GOT3 (cell line): ENCODE measurements at places on chromosomes 4 and X.

GRCh38 chr4:84051639-84052038 lies 447.5 kb downstream of the NKX6-1 start:
- no peak for DNase-seq

DNA sequence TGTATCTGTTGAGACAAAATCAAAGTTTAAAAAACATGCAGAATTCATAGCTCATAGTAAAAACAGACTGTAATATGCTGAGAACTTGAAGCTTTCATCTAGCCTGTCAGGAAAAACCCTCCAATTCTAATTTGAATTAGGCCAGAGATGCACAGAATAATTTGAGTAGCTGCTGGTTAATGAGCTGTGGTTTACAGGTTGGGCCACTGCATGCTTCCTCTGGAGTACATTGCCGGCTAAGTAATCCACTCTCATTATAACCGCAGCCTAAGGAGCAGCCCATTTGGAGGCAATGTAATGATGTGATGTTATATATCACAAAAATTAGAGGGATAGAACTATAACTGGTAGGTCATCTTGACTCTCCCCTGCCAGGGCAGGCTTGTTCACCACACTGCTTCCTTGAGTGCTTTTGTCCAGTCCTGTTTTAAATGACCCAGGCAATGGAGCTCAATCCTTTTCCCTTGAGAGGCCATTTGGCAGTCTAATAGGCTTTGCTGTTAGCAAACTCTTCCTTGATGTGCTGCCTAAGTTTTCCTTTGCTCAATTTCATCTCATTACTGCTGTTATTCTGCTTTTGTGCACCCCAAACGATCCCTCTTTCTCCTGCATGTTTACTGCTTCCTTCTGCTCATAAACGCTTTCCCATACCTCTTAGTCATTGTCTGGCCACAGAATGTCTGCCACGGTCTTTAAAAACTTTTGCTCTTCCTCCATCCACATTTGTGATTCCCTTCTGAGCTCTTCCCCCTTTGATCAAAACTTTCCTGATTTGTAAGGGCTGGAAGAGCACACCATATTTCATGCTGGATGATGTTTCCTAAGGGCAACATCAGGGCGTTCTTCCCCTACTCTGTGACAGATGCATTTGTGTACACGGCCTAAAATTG lies 230.9 kb downstream of the C4orf33 start:
- no peak for DNase-seq

- DNase-seq: no peak
Observed at GRCh38 chr4:100190643-100191600, 654 bp upstream of the DDIT4L start.

DNA sequence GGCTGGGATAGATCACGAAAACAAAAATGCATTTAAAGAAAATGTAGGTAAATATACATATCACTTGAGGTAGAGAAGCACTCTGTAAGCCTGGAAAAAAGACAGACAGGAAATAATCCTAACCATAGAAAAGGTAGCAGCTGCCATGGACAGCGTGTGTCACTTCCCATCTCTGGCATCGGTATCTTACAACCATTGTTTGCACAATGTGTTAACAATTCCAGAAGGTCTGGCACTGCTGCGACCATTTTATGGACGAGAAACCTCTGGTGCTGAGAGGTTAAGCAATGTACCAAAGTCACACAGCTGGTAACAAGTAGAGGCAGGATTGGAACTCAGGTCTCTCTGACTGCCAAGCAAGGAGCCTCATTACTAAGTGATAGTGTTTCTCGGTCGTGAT lies 1.7 kb upstream of the MTNR1A start:
- DNase-seq: no peak

GRCh38 chr4:2096073-2096609 lies 37.0 kb downstream of the NAT8L start:
- no peak for DNase-seq

- DNase-seq: no peak
Observed at GRCh38 chr4:144461906-144462305, 184.1 kb upstream of the HHIP start.

GRCh38 chrX:67692246-67692645 lies 148.4 kb downstream of the AR start:
- DNase-seq: no peak

DNA sequence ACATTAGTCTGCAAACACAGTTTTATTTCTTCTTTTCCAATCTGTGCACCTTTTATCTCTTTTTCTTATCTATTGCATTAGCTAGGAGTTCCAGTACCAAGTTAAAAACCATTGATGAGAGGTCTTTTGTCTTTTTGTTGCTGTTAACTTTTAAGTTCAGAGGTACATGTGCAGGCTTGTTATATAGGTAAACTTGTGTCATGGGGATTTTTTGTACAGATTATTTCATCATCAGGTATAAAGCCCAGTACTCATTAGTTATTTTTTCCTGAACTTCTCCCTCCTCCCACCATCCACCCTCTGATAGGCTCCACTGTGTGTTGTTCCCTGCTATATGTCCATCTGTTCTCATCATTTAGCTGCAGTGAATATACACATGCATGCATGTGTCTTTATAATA lies 349.9 kb downstream of the PDHA2 start:
- no peak for DNase-seq

DNA sequence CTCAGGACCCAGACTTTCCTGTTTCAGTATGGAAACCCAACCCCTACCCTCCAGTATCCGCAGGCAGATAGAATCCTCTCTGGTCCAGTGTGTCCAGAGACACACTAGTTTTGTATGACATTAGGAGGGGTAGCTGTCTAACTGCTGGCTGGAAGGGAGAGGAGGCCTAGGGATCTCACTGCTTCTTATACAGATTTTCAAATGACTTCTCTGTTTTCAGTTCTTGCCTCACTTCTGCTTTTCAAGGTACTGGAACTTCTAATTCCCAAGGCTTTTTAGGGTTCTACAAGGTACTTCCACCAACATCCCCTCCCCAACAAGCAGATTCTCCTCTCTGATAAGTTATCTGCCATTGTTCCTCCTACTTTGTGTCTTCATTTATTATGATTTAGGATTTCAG lies 6.1 kb downstream of the SGCB start:
- DNase-seq: no peak

GRCh38 chrX:24229400-24229879 lies 79.9 kb downstream of the ZFX start:
- no peak for DNase-seq

- no peak for DNase-seq
Observed at GRCh38 chr4:13386405-13387107, 97.6 kb downstream of the RAB28 start.

GRCh38 chr4:141350122-141350905 lies 129.6 kb downstream of the ZNF330 start:
- no peak for DNase-seq

GRCh38 chrX:69951753-69952152 lies 98.0 kb downstream of the AWAT2 start:
- DNase-seq: no peak

DNA sequence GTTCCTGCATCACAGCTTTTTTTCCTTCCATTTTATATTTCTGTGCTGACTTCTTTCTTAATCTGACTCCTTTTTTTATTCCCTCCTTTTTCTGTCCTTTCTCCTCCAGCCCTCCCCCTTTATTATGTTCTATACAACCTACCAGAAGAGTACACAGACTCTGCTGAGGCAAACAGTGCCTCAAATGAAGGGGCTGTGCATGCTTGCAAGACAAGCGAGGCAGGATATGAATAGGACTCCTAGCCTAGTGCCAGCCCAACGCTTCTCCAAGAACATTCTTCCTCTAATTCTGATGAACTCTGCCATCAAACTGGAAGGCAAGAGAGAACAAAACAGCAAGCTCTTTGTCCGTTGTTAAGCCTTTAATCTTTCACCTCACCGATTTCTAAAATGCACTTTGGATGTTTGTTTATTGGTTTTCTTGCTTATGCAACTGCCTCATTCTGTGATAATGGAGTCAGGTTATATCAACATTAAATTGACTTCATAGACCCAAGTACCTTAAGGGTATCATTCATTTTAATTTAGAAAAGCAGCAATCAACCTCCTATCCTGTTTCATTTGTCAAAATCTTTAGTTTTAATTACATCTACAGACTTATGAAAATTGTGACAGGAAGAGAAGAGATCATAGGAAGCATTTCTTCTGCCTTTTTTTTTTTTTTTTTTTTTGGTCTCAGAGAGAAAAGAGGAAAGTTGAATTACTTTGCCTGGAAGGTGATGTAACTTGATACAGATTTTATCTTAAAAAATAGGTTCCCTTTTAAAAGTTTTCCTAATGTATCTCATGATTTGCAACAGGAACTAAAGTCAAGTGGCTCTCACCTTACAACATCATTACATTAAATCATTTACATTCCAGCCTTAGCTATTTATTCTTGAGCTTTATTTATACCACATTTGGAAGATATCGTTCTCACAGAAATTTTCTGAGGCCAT lies 284.7 kb upstream of the FTHL17 start:
- no peak for DNase-seq

- no peak for DNase-seq
Observed at GRCh38 chr4:79253924-79254323, 71.9 kb downstream of the NAA11 start.

- no peak for DNase-seq
Observed at GRCh38 chr4:168524897-168525296, 28.0 kb downstream of the PALLD start.
